ENCODE measurements at places on chromosomes 5 and 9. TPM values are rescaled to one million over a fixed set of nuclear protein-coding genes. Genes with fewer than 3 reads are reported as not detected.

The COQ4 gene
- total RNA-seq = 35.5 TPM

- no peak for DNase-seq
Measured at GRCh38 chr9:114503009-114503408, 2.3 kb downstream of the WHRN start.

DNA sequence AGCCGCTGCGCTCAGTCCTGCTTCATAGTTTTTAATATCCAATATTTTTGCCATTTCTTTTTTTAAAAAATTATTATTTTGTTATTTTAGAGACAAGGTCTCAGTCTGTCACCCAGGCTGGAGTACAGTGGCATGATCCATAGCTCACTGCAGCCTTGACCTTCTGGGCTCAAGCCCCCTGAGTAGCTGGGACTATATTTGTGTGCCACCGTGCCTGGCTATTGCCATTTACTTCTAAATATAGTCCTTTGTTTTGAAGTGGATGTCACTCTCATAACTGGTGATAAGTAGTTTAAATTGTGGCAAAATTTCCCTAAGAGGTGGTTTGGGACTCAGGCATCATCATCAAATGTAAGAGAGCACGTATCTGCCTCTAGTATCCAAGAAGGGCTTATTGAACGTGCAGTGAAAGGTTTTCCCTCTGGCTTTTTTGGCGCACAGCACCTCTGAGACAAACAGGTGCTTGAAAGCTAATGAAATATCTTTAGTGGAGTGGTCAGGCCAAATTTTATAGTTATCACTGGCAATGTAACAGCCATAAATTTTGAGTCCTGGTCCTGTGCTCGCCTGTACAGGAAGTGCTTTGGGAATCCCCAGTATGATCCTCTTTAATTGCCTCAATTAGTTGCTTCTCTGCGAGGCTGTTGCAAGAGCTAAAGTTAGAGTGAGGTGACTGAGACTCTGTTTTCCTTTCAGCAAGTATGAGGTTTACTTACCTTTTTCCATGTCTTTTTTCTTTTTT, 14.8 kb downstream of the STXBP1 start:
- DNase-seq = no peak

DNA sequence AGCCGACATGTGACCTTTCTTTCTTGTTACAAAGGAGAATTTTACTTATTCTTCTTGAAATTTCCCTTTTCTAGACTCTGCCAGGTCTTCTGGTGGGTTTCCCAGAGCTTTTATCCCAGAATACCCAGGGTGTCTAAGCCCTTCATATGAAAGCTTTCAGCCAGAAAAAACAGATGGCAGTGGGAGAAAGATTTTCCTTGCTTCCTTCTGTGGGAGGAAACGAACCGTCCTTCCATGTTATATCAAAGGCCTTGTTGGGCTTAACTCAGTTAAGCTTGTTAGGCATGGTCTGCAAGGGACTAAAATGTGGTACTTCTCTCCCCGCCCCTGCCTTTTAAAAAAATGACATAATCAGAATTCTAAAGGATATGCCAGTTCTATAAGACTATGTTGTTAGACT, 47.5 kb downstream of the SPATA31D1 start:
- no peak for DNase-seq

The ROR2 gene
- total RNA-seq = 27.7 TPM

The DEPDC1B gene
- not detected for total RNA-seq

- DNase-seq = peak; percentile 80
Measured at GRCh38 chr9:134339183-134339806, 13.0 kb downstream of the RXRA start.

The ESM1 gene
- not detected for total RNA-seq

GRCh38 chr9:71826279-71826678, 58.0 kb upstream of the CEMIP2 start:
- DNase-seq = no peak

- DNase-seq = no peak
Measured at GRCh38 chr5:128403333-128403732, 134.7 kb downstream of the FBN2 start.

DNA sequence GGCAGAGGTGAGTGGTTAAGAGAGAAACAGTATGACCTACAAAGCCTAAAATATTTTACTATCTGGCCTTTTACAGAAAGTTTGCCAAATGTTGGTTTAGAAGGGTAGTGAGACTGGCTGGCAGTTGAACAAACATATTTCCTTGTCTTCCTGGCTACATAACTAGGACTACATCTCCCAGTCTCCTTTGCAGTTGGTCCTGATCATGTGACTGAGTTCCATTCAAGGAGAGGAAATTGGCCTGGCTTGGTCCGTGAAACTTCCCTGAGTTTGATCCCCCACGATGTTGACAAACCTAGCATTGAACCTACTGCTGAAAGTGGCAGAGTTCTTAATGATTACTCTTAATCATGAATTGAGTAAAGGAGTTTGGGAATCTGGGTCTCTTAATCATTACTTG, 280.8 kb downstream of the SLIT3 start:
- no peak for DNase-seq

GRCh38 chr5:178291969-178292825, 59.6 kb upstream of the PHYKPL start:
- no peak for DNase-seq

- DNase-seq = no peak
Measured at GRCh38 chr9:106708475-106709146, 154.4 kb upstream of the ZNF462 start.

- DNase-seq = no peak
Measured at GRCh38 chr9:32502464-32502863, 23.5 kb downstream of the RIGI start.

The ROPN1L gene
- total RNA-seq = 1.9 TPM

- DNase-seq = no peak
Measured at GRCh38 chr5:172115541-172115982, 72.5 kb downstream of the STK10 start.

DNA sequence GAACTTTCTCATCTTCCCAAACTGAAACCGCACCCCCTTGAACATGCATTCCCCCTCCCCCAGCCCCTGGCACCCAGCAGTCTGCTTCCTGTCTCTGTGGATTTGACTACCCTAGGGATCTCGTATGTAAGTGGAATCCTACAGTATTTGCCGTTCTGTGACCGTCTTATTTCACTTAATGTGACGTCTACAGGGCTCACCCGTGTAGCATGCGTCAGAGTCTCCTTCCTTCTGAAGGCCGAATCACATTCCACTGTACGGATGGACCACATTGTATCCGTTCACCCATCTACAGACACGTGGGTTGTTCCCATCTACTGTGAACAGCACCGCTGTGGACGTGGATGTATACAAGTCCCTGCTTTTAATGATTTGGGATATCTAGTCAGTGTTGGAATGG, 4.5 kb downstream of the PRRX2 start:
- no peak for DNase-seq

The PROP1 gene
- not detected for total RNA-seq

DNA sequence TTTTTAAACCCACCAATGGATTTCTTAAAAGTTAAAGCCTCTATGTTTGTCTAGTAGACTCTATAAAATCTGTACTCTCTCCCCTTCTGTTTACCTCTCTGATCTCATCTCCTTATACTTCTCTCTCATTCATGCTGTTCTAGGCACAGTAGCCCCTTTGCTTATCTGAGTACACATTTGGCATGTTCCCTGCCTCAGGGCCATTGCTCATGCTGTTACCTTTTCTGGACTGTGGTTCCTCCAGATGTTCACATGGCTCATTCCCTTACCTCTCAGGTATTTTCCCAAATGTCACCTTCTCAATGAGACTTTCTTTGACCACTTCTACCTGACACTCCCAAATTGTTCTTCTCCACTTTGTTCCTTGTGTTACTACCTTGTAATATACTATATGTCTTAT, 176.1 kb downstream of the CWC27 start:
- DNase-seq = no peak

The SLC36A2 gene
- total RNA-seq = not detected

The RNF180 gene
- total RNA-seq = 24.3 TPM

GRCh38 chr5:135993335-135993879, 35.4 kb upstream of the TGFBI start:
- no peak for DNase-seq

- DNase-seq = no peak
Measured at GRCh38 chr5:67610186-67610912, 413.8 kb upstream of the CD180 start.

DNA sequence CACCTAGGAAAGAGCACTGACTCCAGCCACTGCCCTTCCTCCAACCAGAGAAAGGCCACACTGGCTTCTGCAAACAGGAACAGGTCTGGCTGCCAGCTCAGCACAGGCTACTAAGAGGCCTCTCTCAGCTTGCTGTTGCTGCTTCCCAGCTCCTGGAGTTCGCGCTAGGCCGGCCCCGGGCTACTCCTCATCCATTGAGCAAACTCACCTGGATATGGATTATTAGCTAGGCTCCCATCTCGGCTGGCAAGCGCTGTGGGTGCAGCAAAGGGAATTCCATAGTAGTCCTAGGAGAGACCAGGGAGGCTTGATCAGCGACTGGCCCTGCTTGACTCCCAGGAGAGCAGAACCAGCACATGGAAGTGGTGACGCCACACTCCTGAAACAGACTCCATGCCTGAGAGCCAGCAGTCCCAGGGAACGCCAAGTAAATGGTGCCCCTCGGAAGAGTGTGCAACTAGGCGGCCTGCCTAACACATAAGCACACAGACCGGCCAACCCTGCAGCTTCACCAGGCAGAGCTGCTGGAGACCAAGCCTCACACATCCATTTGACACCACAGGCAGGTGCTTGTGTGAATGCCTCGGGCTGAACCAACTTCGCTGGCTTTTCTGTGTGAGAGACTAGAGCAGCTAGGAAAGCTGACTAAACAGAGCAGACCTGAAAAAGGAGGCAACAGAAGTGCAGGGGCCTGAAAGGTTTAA, 107.2 kb downstream of the UBE2R2 start:
- DNase-seq = no peak

The FST gene
- 1.0 TPM for total RNA-seq

DNA sequence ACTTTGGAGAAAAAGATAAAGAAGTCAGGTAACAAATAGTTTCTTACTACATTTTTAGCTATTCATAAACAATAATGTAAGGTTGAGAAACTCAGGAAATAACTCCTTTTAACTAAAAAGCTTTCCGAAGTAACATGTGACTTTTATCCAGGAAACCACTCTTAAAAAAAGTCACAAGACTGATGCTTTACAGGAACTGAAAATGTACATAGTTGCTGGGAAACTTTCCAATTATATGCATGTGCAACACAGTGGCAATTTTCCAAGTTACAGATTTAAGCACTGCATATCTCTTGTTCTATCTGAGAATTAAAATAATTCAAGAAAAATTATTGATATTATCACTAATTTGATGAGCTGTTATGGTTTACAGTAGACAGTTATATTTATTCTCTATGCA, 105.2 kb downstream of the CDH10 start:
- DNase-seq = no peak

DNA sequence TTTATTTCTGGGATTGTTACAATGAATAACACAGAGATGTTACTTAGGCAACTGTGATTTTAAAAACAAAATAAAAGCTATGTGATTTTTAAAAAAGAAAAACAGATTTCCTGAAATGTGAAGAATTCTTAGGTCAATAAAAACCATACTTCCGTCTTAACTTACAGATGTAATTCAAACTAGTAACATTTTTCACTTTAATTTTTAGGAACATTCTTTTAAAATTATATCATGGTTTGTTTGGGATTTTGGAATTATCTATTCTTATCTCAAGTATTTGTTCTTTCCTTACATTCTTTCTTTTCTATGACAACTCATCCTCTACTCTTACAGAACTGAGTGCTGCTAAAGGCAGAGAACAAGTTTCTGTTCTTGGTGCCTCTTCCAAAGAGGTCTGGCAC, 159.5 kb downstream of the RAPGEF6 start:
- no peak for DNase-seq
